CD14-positive monocyte (primary cell): ENCODE measurements at places on chromosomes 5 and 9.

DNA sequence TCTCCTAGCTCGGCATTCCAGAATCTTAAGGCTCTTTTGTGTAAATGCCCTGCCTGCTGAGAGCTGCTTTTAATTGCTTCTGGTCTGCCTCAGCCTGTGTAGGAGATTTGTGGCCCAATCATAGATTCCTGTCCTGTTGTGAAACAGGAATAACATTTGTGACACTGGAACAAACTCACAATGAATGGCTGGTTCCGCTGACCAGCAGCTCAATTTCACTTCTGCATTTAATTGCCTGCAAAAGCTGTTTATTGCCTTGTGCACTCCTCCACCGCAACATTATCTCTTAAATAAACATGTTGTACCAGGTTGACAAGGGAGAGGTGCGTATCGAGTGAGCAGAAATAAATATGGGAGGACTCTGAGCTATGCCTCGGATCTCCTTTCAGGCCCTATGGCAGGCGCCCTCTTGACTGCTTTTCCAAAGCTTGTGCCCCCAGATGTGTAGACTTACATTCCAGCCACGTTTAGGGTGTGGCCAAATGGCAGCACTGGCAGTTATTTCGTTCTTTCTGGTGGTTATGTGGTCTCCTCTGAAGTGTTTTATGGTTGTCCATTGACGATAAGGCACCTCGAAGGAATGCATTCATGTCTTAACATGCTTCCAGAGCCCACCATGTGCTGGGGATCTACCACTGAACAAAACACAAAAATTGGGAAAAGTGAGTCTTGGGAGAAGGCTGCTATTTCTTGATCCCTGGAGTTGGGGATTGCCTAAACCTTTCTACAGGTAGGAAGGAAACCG lies 58.1 kb downstream of the DMRT1 start:
- peak; percentile 79 for DNase-seq
- peak overlapping the region; percentile 73 for H3K4me3 ChIP-seq
- H3K27me3 ChIP-seq: no peaks in the 10 kb centered on the region
- H3K4me1 ChIP-seq: peaks cover 39% of the 10 kb centered on the region
- peak overlapping the region; percentile 69 for H3K27ac ChIP-seq
- no peaks in the 10 kb centered on the region for H3K36me3 ChIP-seq

DNA sequence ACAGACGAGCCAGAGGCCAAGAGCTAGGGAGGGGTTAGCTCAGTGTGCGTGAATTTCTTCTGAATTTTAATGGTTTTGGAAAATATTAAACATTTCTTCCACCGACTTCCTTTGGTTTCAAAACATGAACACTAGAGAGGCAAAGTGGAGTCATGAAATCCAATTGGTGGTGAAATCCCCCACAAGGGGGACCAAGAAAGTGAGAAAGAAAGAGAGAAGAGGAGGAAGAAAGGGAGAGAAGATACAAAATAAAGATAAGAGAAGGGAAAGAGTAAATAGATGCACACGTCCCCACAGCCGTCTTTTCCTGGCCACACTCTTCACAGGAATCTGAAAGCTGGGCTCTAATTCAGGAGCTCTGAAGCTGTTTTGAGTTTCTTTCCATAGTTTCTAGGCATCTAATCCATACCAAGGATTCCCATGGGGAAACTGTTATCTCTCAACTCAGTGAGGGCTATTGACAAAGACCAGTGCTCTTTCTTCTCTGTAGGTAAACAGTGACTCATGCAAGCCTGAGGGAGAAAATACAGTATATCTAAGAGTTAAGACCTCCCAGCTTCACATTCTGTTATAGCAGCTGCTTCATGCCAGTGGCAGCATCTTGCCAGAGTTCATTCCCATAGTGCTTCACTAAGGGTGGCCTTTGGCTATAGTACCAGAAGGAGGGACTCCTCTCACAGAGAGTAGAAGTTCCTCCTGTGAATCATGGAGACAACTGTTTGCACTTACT lies 115.8 kb upstream of the LIFR start:
- H3K4me3 ChIP-seq: no peak overlapping the region
- no peaks in the 10 kb centered on the region for H3K4me1 ChIP-seq
- H3K27me3 ChIP-seq: peaks cover 8% of the 10 kb centered on the region
- no peak for DNase-seq

DNA sequence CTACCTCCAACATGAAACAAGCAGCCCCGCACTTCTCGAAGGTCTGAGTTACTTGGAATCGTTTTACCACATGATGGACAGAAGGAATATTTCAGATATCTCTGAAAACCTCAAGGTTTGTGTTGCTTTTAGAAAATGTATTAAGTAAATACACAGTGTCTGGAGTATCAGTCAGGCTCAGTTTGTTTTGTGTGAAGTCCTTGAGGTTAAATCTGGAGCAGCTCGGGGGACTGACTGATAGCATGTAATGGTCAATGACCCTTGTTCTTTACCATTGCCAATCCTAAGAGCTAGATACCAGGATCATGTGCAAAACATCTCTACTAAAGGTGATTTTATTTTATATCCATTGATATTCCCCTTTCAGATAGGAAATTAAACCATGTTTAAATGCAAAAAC lies 26.9 kb upstream of the LNPEP start:
- H3K4me1 ChIP-seq: peaks cover 6% of the 10 kb centered on the region
- H3K4me3 ChIP-seq: no peak overlapping the region
- H3K27ac ChIP-seq: no peak overlapping the region
- no peaks in the 10 kb centered on the region for H3K27me3 ChIP-seq
- H3K36me3 ChIP-seq: peaks cover 30% of the 10 kb centered on the region
- DNase-seq: no peak

- no peaks in the 10 kb centered on the region for H3K4me1 ChIP-seq
- H3K4me3 ChIP-seq: no peak overlapping the region
- H3K36me3 ChIP-seq: peaks cover 95% of the 10 kb centered on the region
- H3K27ac ChIP-seq: no peak overlapping the region
Measured at GRCh38 chr5:37005946-37006540, 129.5 kb downstream of the NIPBL start.

DNA sequence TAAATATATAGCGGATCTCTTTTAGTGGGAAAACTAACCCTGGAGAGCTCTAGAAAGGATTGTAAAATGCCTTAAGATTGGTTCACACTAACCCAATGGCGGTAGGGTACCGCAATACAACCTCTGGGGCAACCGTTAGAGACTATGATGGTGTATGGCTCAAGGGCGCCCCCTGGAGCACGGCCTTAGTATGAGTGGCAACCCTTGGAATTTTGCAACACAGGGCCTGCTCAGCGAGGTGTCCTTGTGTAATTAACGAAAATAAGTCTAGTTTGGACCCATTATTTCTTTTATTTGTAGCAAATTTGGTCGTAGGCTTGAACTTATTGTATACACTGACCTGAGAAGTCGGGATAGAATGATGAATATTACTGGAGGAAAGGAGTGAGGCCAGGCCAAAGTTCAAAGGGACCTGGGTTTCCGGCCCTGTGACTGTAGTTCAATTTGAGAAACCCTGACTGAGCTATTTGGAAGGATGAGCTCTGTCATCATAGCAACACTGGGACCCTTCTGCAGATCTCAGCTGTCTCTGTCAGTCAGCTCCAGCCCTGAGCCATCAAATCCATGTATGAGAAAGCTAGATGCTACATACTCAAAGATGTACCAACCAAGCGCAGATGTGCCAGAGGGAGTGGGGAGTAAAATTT lies 54.8 kb downstream of the CAMK4 start:
- H3K27me3 ChIP-seq: no peaks in the 10 kb centered on the region
- DNase-seq: no peak
- H3K4me3 ChIP-seq: no peak overlapping the region
- no peaks in the 10 kb centered on the region for H3K4me1 ChIP-seq

DNA sequence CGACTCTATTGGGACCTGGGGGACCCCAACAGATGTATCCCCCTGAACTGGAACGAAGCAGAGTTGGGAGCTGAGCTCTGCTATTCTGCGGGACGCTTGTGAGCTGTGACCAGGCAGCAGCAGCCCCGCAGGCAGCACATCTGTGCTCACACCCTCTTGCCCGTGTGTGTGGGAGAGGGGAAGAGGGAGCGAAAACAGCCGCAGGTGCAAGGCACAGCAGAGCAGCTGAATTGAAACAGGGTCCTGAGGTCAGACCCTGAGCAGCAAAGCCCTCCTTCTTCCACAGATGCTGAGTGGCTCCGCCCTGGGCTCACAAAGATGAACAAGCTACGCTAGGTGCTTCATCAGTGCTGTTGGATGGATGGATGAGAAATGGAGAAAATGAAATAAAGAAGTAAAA lies 198.7 kb downstream of the HSPA4 start:
- no peak overlapping the region for H3K27ac ChIP-seq
- H3K4me3 ChIP-seq: no peak overlapping the region
- H3K4me1 ChIP-seq: no peaks in the 10 kb centered on the region
- H3K36me3 ChIP-seq: no peaks in the 10 kb centered on the region

DNA sequence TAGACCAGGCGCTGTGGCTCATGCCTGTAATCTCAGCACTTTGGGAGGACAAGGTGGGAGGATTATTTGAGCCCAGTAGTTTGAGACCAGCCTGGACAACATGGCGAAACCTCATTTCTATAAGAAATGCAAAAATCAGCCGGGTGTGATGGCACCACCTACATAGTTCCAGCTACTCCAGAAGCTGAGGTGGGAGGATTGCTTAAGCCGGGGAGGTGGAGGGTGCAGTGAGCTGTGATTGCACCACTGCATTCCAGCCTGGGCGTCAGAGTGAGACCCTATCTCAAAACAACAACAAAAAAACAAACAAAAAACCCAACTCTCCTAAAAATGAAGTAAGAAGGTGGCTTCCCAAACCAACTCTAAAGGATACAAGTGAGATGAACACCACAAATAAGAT lies 23.0 kb downstream of the IARS1 start:
- H3K36me3 ChIP-seq: peaks cover 98% of the 10 kb centered on the region
- H3K27ac ChIP-seq: no peak overlapping the region
- no peaks in the 10 kb centered on the region for H3K27me3 ChIP-seq
- DNase-seq: no peak
- H3K4me3 ChIP-seq: no peak overlapping the region

DNA sequence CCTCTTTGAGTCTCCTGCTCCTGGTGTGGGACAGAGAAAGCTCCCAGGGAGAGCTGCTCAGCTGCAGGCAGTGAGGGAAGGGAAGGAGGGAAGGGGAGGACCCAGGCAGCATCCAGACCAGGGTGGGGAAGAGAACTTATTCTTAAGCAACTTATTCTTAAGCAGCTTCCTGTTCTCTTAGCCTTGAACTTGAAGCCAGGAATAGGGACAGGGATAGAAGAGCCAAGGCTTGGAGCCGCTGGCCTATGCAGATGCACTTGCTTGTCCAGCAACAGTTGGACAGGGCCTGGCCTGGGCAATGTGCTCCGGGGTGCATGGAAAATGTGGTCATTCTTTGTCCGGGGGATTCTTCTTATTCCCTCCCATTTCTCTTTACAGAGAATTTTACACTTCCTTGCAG lies 31.4 kb upstream of the SPTLC1 start:
- no peak overlapping the region for H3K27ac ChIP-seq
- H3K4me1 ChIP-seq: peaks cover 14% of the 10 kb centered on the region
- peaks cover 2% of the 10 kb centered on the region for H3K27me3 ChIP-seq
- DNase-seq: no peak

DNA sequence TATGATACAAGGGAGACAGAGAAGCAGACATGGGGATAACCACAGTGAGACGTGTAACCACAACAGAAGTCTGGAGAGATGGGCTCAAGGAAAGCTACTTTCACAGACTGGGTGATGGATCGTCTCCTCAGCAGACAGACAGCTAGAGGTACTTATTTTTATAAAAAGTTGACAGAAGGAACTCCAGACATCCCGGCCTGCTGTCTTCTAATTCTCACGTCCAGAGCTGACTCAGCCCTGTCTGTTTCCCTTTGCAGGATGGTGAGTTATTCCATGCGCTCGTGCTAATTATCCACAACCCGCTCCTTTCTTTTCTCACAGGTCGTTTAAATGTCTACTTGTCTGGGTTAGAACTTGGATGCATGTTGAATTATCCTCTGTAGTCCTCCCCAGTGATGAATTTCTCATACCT lies 304.5 kb downstream of the CWC27 start:
- no peaks in the 10 kb centered on the region for H3K36me3 ChIP-seq
- DNase-seq: no peak
- no peaks in the 10 kb centered on the region for H3K27me3 ChIP-seq
- H3K4me3 ChIP-seq: no peak overlapping the region
